ENCODE measurements at places on chromosomes 12 and 14.

DNA sequence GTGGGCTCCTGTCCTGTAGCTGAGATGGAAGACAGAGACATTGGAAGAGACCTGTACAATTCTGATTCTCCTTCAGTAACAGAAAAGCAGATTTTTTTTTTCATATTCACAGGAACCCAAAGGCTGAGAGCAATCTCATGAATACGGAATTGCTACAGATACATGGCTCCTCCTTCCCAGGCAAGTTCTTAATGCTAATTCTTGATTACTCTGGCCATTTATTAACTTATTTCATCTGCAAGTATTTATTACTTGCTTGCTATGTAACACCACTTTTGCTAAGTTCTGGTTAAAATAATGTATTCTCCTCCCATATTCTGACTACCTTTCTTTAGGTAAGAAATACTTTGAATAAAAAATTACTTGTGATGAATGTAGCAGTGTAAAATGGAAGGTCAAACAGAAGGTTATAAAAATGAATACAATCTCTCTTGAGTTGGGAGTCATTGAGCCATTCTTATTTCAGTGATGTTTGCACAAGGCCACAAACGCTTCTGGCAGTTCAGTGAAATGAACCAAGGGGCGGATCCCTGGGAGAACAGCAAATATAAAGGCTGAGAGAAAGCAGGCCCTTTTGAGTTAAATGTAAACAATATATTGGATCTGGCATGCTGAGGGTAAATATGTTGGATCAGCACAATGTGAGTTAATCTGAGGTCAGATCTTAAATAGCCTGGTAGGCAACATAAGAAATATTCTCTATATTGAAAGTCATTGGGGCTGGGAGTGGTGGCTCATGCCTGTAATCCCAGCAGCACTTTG, 37.6 kb downstream of the MUCL1 start:
- DNase-seq, result peak; percentile 74

- no peak for DNase-seq
These were observed 103.8 kb downstream of the TMTC3 start for GRCh38 chr12:88245905-88246304.

DNA sequence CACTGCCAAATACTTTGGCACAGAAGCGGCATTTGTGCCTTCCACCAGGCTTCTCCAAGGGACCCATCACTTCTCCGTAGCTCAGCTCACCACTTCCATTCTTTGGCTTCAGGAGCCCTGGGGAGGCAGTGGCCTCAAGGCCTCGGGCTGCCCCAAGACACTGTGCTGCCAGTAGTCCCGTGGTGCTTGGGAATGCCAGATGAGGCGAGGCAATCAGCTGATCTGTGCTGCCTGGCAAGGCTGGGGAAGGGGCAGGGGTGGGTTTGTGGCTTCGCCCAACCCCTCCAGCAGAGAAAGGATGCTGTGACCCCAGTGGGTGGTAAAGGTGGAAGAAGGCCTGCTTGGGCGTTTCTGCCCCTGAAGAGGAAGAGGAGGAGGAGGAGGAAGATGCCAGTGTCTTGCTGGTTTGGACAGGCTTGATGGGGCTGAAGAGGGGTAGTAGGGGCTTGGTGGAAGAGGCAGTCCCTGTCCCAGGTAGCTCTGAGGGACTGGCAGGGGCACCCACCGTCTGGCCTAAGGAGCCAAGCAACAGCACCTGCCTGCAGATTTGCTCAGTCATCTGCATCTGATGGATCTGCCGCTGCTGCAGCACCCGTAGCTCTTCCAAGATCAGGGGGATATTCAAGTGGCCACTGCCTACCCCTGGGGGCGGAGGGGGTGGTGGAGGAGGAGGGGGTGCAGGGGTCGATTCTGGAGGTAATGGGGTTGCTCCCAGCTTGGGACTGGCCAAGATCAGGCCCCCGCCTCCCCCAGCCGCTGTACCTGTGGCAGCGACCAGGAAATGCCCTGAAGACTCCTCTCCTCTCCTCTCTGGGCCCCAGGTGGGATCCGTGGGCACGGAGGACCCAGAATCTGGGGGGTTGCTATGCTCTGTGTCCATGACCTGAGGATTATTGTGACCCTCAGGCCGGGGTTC, 1.3 kb downstream of the SALL2 start:
- no peak for DNase-seq

DNA sequence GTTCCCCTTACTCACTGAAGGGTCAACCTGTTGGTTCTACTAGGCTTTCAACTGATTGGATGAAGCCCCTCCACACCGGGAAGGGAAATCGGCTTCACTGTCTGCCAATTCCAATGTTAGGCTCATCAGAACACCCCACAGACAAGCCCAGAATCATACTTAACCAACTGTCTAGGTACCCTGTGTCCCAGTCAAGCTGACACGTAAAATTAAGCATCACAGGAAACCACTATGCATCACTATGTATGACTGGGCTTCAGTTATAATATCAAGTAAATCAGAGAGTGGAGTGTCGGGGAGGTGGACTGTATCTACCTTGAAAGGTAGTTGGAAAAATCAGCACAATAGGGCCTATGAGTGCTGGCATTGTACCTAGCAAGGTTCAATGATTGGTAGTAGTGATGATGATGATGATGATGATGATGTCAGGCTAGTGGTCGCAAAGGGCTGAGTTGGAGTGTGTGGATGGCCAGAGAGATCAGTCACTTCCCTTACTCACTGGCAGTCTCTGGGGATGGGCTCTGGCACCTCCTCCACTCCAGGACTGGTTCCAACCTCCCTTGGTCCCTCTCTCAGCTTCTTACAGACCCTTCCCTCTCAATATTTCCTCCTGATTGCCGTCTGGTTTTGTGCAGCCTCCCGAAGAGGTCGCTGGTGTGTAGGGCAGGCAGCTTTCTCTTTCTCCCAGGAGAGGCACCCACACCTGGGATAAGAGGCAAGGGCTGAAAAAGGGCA, 3.3 kb upstream of the ATG101 start:
- no peak for DNase-seq

DNA sequence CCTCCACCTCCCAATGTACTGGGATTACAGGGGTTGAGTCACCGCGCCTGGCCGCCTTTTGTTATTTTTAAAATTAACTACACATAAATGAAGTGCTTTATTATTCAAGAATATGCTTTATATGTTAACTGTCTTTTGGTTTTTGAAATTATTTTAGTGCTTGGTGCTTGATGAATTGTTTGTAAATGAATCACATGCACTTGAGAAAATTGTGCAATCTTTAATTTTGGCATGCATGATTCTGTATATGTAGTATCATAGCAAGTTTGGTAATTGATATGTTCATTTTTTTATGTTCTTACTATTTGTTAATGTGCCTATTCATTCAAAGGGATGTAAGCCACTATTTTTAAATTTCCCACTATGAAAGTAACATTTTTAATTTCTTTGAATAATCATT, 440.9 kb downstream of the NAV3 start:
- no peak for DNase-seq

GRCh38 chr14:52868911-52869618, 77.7 kb upstream of the GNPNAT1 start:
- no peak for DNase-seq

DNA sequence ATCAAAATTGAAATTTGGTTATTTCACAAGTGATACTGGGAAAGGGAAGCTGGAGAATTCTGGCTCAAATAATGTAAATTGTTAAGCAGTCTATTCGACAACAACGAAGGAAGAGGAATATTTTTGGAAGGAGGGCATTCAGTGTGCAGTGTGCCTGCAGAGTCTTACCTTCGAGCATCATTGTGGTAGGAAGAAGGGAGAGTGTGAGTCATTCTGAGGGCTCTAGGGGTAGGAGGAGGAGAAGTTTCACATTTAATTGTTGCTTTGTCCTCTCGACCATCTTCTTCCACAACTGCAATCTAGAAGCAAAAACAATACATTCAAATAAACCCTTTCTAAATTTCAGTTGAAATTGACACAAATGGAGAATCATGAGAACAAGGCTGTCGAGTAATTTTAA, 263.0 kb downstream of the ACSS3 start:
- DNase-seq, result no peak

- DNase-seq, result no peak
These were observed 13.6 kb upstream of the TAS2R14 start for GRCh38 chr12:10952645-10953044.

- DNase-seq, result no peak
These were observed 90.3 kb downstream of the LGMN start for GRCh38 chr14:92658160-92658559.
